HS-27A (cell line): ENCODE measurements at places on chromosomes 16 and 17.

DNA sequence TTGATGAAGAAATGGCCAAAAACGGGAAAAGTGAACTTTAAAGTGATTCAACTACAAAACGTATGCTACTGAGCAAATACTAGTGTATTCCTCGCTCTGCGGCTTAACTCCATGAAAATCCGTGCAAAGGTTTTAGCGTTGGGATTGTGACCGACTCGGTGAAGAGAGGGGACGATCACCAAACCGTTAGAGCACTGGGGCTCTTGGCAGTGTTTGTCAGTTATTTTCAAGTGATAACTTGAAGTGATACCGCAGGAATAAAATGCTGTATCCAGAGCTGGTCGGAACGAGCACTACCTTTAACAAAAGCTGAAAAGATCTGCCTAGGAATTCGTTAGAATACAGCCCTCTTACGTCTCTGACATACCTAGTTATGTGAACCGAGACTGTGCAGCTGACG, 773 bp upstream of the PPM1D start:
- DNase-seq = no peak

DNA sequence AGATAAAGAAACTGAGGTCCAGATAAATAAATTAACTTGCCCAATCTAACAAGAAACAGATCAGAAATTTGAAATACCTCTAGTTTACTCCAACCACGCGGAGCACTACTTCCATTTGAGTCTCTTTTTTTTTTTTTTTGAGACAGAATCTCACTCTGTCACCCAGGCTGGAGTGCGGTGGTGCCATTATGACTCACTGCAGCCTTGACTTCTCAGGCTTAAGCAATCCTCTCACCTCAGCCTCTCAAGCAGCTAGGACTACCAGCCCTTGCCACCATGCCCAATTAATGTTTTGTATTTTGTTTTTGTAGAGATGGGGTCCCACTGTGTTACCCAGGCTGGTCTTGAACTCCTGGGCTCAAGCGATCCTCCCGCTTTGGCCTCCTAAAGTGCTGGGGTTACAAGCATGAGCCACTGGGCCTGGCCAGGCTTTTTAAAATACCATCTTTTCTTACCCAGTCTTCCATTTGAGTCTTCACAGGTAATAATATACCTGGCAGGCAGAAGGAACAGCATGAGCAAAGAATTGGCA, 3.3 kb upstream of the NACA2 start:
- no peak for DNase-seq

DNA sequence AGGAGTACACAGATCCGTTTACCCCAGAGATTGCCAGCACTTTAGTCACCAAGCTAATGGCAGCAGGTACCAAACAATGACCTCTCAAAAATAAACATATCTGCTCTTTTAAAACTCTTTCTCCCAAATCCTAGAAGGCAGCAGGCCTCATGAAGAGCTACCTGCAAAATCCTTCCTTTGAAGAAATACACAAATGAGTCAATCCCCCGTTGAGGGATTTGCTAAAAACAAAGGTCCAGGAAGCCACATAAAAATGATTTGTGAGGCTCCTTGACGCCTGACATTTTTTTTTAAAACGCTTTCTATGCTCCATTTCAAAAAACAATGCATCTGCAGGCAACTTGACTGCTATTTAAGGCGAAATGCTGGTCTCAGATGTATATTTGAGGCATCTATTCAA, 58.2 kb downstream of the NACA2 start:
- DNase-seq = no peak

DNA sequence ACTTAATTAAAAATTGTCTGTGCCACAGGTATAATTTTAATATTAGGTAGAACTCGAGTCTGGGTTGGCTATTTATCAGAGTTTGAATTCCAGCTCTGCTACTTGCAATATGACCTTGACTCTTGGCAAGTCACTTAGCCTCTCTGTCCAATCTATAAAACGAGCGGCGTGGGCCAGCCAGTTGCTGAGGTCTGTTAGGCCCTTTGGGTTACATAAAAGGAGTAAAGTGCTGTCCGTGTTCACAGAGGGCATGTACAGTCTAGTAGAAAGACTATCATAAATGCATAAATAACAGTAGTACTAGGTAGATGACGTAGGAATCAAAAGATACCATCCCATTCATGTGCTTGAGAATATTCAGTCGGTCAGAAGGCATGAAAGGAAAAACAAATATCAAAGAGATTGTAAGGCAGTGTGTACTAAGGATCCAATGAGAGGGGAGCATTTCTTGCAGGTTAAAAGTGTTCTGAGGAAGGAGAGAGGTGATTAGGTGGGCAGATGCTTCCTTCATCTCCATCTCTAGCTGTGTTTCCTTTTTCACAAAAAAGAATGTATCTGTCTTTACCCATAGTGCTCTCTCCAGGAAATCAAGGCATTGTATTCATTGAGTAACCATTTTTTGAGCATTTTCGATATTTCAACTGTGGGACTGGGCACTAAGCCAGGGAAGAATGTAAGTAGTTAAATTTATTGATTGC, 2.4 kb downstream of the TNRC6A start:
- DNase-seq = no peak

GRCh38 chr17:66032082-66032712, 159.7 kb downstream of the CEP112 start:
- no peak for DNase-seq

GRCh38 chr16:88526906-88527185, 43.4 kb upstream of the ZC3H18 start:
- DNase-seq = no peak

DNA sequence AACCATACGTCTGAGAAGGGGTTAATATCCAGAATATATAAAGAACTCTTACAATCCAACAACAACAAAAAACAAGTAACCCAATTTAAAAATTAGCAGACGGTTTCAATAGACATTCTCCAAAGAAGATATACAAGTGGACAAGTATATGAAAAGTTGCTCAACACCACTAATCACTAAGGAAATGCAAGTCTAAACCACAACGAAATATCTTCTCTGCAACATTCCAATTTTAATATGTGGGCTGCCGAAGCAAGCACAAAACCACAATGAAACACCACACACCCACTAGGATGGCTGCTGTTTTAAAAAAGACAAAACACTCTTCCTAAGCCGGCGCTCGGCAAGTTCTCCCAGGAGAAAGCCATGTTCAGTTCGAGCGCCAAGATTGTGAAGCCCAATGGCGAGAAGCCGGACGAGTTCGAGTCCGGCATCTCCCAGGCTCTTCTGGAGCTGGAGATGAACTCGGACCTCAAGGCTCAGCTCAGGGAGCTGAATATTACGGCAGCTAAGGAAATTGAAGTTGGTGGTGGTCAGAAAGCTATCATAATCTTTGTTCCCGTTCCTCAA, 5.9 kb upstream of the SLC13A2 start:
- DNase-seq = no peak

DNA sequence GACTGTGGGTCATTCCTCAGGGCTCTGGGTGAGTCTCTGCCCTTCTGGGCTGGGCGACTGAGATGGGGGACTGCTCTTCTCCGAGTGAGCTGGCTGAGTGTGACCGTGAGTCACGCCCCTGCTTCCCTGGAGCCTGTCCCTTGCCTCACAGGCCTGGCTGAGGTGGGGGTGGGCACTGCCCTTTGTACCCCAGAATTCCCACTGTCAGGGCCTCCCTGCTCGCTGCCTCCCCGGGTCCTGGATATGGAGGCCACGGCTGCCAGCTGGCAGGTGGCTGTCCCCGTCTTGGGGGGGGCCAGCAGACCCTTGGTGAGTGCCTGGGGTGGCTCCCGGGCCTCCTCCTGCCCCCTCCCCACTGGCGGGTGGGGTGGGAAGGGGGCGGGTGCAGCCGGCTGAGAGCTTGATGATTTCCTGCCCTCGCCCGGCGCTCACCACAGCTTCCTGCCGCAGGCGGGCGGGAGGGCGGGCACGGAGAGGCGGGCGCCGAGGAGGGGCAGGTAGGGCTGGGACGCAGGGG, at the start of gene LAT:
Gene LAT, plus strand, starts transcription at position 434 of the 517 bp plus-strand sequence. CDS start 366 bp downstream, outside the sequence.
- no peak for DNase-seq

DNA sequence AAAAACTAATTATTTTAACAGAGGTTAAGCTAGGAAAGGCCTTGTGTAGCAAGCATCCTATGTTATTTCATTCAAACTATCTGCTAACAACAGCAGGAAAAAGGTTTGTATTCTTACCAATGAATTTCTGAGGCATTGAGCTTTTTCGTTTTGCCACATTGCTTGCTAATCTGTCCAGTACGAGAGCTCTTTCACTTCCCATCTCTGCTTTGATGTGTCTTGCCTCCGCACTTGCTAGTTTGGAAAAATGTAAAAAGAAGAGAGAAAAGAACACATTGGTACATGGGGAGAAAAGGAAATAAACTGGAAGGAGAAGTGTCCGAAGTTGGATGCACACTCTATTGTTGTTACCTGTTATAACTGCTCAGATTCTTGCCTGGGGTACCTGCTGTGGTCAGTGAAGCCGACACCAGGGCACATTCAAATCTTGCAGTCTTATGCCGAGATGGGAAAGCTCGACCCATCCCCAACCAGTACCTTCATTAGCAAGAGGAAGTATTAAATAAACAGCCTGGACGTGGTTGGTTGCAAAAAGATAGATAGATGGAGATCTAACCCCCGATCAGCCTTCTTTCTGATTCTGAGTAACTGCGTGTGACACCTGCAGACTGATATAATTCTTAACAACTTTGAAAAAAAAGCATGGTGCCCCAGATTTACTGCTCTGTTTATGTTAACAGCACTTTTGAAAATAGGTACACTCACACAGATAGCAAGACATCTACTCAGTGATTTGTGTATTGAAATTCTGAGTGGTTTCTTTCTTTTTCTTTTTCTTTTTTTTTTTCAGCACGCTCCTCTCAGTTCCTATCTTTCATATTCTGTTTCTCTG, 40.0 kb downstream of the GRB7 start:
- DNase-seq = no peak

GRCh38 chr17:80746262-80746935, 201.8 kb downstream of the RPTOR start:
- DNase-seq = no peak

- no peak for DNase-seq
Observed at GRCh38 chr17:2111691-2112090, 56.8 kb downstream of the HIC1 start.

DNA sequence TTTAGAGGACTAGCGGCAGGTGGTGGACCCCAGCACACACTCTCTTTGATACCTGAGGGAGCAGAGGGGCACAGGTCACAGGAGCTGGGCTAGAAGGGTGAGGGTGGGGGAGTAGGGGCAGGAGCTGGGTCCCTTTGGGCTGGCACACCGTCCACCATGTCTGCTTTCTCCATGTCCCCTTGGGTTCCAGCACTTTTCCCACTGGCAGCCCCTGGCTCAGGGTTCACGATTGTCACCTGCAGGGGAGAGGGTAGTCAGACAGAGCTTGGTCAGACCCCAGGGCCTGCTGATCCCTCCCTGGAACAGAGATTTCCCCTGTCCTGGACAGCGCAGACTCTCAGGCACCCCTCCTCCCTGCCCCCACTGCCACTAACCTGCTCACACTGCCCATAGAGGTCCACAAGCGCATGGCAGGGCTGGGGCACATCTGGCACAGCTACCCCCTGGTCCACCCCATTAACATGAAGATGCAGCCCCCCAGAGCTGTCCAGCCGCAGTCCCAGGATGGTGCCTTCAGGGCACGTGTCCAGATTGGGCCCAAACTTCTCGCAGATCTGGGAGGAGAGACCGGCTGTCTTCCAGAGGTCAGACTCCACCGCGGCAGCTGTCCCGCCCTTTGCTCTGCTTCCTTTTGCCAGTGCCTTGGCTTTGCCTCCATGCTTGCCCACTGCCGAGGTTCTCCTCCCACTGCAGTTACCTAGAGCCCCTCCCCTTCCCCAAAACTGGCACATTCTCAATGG, 3.1 kb upstream of the GPS2 start:
- DNase-seq = no peak

DNA sequence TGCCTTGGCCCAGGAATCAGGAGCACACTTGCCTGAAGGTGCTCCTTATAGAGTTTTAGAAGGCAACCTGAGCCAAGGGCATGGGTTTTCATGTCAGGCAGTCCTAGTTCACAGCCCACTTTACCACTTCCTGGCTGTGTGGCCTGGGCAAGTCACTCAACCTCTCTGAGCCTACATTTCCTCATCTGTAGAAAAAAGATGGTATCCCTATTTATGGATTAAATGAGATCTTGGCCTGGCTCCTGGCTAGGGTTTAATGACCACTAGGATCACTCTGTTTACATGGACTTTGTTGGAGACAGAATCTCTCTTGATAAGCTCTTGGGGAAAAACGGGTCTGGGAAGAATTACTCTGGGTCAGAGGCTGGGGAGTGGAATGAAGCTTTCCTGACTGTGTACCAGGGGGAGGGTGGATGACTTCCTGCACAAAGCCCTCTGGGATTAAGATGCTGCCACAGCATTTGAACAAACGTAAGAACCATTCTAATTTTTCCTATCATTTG, 2.3 kb downstream of the MT2A start:
- DNase-seq = no peak

DNA sequence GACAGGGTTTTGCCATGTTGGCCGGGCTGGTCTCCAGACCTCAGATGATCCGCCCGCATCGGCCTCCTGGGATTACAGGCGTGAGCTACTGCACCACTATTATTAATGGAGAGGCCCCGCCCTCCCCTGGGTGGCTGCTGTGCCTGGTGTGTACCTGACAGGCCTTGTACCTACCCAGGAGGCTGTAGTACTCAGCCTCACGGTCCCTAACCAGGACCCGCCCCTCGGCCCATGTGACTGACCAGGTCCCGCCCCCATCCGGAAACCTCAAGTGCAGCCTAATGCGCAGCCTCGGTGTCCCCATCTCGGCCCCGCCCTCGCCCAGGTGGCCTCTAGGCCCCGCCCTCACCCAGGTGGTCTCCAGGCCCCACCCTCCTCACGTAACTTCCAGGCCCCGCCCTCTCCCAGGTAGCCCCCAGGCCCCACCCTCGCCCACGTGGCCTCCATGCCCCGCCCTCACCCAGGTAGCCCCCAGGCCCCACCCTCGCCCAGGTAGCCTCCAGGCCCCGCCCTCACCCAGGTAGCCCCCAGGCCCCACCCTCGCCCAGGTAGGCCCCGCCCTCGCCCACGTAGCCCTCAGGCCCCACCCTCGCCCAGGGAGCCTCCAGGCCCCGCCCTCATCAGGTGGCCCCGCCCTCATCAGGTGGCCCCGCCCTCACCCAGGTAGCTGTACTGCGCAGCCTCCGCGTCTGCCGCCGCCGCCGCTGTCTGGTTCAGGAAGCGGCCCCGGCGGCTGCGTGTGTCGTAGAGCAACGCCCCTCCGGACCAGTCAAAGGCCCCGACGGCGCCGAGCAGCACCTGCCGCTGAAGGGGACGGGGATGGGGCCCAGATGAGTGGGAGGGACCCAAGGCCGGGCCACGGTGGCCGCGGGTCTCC, 31.0 kb downstream of the HASPIN start:
- no peak for DNase-seq

- DNase-seq = no peak
Observed at GRCh38 chr16:76729525-76729924, 452.3 kb downstream of the CNTNAP4 start.

DNA sequence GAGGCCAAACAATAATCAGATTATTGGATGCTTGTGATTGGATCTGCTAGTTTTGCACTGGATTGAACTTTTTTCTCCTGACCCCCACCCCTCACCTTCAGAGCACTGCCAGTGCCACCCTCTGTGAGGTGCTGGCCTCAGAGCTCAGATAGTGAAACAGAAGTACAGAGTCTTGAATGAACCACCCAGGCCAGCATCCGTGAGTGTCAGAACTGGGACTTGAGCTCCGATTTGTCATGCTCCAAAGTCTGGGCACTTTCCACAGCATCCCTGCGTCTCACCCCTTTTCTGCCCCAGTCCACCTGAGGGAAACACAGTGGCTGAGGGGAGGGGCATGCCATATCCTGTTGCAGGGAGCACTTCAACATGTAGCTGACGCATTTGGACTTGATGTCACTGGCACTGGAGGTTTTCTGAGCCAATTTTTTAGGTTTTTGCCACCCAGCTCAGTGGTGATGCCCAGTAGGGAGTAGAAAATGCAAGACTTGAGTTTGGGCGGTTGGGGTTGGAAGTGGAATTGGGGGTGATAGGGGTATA, 47.3 kb downstream of the SMPD3 start:
- no peak for DNase-seq

- DNase-seq = no peak
Observed at GRCh38 chr16:86479419-86479818, 30.9 kb upstream of the FOXF1 start.
